Breast epithelium (tissue), 4 donors: ENCODE measurements at places on chromosomes 12 and 14. TPM values are rescaled to one million over a fixed set of nuclear protein-coding genes. Genes with fewer than 3 reads are reported as not detected.

DNA sequence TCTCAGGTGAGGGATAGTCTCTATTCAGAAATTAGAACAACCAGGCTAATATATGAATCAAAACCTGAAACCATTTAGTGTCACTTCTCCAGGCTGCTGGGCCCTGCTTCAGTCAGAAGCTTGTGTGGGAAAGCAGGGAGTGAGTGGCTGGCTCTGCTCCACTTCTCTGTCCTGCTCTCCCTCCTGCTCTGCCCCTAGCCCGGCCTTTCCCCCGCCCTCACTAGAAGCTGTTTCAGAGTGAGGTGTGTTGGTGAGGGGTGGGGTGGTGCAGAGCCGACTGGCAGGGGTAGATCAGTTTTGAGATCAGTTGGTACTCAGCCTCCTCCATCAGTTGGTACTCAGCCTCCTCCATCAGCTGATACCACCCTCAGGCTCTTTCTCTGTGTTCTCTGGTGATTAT is 7.0 kb upstream of the PPP1R1A start:
- no peak overlapping the region for H3K4me3 ChIP-seq
- no peaks in the 10 kb centered on the region for H3K4me1 ChIP-seq
- no peaks in the 10 kb centered on the region for H3K36me3 ChIP-seq
- no peak for DNase-seq

The BCL2L2 gene
- 48.2 TPM for total RNA-seq

DNA sequence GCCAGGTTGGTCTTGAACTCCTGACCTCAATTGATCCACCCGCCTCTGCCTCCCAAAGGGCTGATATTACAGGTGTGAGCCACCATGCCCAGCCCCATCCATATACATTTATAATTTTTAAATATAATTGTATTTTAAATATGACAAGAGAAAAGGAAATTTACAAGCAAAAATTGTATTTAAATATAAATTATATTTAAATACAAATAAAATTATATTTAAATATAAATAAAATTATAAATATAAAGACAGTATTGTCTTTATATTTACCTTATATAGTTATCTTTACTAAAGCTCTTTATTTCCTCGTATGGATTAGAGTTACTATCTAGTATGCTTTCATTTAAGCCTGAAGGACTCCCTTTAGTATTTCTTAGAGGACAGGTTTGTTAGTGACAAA is 11.9 kb upstream of the ATF7 start:
- no peaks in the 10 kb centered on the region for H3K27me3 ChIP-seq
- H3K36me3 ChIP-seq: no peaks in the 10 kb centered on the region

DNA sequence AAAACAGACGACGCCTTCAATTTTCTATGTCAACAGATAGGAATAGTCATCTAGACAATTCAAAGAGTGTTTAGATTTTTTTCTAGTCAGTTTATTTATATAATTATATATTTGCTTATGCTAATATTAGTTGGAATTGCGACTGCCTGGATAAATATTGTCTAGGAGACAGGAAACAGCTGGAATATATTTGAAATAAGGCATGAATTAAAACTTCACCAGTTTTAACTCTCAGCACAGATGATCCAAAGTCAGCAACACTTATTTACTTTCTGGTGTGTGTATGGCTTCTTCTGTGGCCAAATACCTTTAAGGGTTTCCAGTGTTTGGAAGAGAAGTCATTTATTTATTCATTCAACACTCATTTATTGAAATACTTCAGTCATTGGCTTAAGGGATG is 1215.4 kb upstream of the USP15 start:
- no peaks in the 10 kb centered on the region for H3K4me1 ChIP-seq
- no peak for DNase-seq
- no peaks in the 10 kb centered on the region for H3K27me3 ChIP-seq
- no peaks in the 10 kb centered on the region for H3K36me3 ChIP-seq
- no peak overlapping the region for H3K4me3 ChIP-seq
- no peak overlapping the region for H3K27ac ChIP-seq

DNA sequence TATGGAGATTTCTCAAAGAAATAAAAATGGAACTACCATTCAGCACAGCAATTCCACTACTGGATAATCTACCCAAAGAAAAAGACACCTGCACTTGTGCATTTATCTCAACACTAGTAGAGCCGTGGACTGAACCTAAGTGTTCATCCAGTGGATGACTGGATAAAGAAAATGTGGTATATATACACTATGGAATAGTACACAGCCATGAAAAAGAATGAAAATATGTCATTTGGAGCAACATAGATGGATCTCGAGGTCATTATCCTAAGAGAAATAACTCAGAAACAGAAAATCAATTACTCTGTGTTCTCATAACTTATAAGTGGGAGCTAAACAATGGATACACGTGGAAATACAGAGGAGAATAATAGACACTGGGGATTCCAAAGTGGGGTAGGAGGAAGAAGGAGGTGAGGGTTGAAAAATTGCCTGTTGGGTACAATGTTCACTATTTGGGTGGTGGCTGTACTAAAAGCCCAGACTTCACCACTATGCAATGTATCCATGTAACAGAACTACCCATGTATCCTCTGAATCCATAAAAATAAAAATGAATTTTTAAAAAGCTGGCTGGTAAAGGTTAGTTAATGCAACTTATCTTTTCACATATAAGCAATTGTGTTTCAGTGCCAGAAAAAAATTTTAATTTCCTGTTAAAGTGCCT is 130.7 kb downstream of the FOXA1 start:
- no peak for DNase-seq
- no peaks in the 10 kb centered on the region for H3K36me3 ChIP-seq
- H3K27me3 ChIP-seq: no peaks in the 10 kb centered on the region
- no peaks in the 10 kb centered on the region for H3K4me1 ChIP-seq
- no peak overlapping the region for H3K27ac ChIP-seq
- no peak overlapping the region for H3K4me3 ChIP-seq

DNA sequence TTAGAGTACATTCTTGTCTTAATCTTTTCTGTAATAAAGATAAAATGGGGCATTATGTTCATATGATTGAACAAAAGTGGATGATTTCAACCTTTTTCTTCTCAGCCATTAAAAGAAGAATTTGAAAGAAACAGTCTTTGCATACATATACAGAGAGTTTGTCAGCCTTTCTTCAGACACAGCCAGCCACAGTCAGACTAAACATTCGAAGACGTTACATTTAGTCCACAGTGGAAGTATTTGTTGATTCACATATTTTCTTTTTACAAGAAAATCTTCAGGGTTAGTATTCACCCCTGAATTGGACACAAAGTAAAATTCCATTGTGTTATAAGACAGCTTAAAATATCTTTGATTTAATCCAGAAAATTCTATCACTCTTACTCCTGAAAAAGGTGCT is 36.2 kb downstream of the ETV6 start:
- no peak overlapping the region for H3K27ac ChIP-seq
- H3K27me3 ChIP-seq: no peaks in the 10 kb centered on the region
- H3K4me1 ChIP-seq: no peaks in the 10 kb centered on the region
- no peak overlapping the region for H3K4me3 ChIP-seq

The MSRB3 gene
- 35.0 TPM for total RNA-seq
